Fibroblast of the aortic adventitia (primary cell): ENCODE measurements at places on chromosomes 6 and 20.

DNA sequence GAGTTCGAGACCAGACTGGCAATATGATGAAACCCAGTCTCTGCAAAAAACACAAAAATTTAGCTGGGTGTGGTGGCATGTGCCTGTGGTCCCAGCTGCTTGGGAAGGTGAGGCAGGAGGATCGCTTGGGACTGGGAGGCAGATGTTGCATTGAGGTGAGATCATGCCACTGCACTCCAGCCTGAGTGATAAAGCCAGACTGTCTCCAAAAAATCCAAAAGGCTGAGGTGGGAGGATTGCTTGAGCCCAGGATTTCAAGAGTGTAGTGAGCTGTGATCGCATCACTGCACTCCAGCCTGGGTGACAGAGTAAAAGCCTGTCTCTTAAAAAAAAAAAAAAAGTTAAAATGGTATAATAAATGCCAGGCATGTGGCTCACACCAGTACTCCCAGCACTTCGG, 1.3 kb upstream of the PTCRA start:
- DNase-seq = no peak

DNA sequence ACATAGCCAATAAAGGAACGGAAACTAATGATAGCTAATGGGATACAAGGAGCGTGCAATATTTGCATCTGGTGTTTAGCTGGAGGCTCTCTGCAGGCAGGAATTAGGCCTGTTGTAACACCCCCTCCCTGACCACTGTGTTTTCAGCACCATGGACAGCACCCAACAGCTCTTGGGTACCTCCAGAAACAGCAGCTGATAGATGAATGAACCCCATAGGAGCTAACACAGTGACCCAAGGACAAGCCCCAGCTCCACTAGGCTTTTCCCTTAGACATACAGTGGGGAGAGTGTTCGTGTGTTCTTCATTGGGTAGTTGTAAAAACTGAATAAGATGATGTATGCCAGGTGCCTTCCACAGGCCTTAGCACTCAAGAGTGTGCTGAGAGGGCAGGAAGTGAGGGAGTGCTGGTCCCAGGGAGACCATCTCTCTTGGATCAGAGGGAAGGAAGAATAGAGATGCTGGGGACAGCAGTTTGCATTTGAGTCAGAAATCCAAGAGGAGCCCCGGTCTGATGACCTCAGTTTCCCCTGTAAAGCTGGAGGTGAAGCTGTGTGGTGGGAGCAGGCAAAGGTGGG, 161.3 kb downstream of the PHACTR3 start:
- DNase-seq = no peak

GRCh38 chr6:124769811-124770544, 192.3 kb upstream of the RNF217 start:
- no peak for DNase-seq

- DNase-seq = no peak
Observed at GRCh38 chr6:122615409-122615808, 5.2 kb downstream of the PKIB start.

- DNase-seq = no peak
Observed at GRCh38 chr20:41951615-41952014, 333.4 kb upstream of the CHD6 start.

GRCh38 chr20:48717095-48717672, 110.6 kb downstream of the PREX1 start:
- no peak for DNase-seq

DNA sequence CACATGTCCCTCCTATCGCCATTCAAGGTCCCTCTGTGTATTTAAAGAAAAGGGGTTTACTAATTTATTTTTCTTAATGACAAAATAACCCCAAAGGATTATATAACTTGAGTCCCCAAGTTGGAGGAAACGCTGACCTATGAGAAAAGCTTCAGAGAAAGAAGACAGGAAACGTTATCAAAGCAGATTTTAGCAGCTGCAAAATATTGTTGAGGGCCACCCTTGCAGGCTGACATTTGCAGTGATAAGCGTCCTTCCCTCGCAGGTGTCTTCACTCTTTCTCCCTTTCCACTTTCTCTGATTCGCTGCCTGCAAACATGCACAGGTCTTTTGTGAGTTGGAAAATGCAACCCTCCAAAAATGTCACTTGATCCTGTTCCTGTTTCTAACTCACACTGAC, 103.2 kb upstream of the RIPOR2 start:
- DNase-seq = no peak

- no peak for DNase-seq
Observed at GRCh38 chr6:170156448-170157375, 134.2 kb downstream of the DLL1 start.

GRCh38 chr20:23550227-23550626, 18.1 kb downstream of the CST9L start:
- DNase-seq = no peak

DNA sequence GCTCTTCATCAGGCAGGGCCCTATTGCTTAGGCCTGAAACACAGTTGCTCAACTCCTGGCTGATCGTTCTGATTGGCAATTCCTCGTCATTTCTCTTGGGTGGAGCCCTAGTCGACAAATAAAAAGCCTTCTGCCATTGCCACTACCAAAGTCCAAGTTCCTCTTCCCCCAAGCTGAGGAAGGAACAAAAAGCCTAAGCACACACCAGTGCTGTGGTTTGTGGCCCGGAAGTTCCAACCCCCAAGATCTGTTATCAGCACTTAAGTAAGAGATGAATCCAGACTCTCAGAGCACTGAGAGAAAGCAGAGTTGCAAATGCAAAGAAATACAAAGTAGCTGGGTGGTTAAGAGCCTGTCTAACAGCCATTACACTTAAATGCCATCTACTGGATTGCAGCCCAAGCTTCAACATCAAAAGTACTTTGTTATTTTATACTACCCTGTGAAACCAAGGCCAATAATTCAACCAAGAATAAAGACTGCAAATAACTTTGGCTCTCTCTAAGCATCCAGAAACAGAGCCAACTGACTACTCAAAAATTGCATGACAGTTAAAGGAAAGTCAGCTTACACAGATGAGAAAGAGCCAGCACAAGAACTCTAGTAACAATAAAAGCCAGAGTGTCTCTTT, 1024.0 kb downstream of the GRIK2 start:
- no peak for DNase-seq
